Glutamatergic neuron (in vitro differentiated cells): ENCODE measurements at places on chromosomes 5 and 9. TPM values are rescaled to one million over a fixed set of nuclear protein-coding genes. Genes with fewer than 3 reads are reported as not detected.

GRCh38 chr5:178363501-178364325, 131.1 kb upstream of the PHYKPL start:
- no peak overlapping the region for H3K4me3 ChIP-seq
- peaks cover 46% of the 10 kb centered on the region for H3K4me1 ChIP-seq
- H3K27ac ChIP-seq = no peak overlapping the region
- H3K36me3 ChIP-seq = peaks cover 11% of the 10 kb centered on the region

PAPPA gene
- 10.5 TPM for total RNA-seq

DNA sequence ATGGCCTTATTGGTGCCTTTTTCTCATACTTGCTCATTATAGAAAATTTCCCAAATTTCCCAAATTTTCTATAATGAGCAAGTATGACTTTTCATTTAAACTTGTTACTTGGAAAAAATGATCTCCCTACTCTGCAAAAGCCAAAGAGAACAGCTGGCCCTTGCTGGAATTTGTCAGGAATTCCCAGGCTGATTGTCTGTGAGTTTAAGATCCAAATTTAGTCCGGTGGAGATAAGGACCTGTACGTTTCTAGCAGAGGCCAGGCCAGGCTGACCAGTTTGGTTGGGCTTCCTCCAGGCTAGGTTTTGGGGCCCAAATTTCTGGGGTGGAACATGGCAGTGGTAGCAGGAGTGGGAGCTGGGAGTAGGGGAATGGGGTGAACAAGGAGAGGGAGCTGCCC, 51.9 kb downstream of the NEURL1B start:
- no peak overlapping the region for H3K27ac ChIP-seq
- H3K4me3 ChIP-seq = no peak overlapping the region
- H3K4me1 ChIP-seq = no peaks in the 10 kb centered on the region
- no peaks in the 10 kb centered on the region for H3K36me3 ChIP-seq

DNA sequence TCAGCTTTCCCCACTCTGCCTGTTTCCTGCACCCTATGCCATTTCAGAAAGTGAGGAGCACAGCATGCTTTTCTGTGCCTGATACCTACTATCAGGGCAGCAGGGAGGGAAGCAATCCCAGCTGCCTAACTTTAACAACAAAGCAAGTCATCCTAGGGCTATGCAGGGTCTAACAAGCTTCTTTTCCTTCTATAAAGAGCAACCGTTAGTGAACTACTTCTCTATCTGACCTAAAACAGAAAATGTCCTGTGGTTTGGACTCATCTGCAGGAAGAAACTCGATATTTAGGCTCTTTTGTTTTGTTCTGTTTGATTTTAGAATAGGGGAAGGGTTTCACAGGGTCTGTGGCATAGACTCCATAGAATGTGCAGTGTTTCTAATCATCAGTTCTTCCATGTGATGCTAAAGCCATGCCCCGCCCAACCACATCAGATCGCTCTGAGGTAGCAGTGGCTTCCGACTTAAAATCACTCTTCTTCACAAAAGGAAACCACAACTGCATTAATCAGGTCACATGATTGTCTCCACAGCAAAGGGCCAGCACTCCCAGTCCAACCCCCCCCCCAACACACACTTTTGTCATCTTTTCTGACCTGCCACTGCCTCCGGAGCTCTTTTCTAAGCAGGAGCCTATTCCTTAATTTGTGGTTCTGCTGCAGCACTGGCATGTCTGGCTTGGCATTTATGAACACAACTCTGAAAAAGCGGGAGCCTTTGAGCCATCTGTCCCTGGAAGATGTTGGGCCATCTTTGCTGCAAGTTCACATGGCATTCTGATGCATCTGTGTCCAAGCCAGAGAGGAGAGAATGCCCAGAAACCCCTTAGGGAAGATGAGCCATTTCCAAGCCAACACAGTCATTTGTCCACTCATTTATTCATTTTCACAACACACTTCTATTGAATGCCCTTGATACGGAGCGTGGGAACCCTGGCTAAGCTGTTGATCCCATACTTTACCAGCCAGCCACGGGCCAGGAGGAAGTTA, 71.6 kb downstream of the CFAP90 start:
- H3K4me3 ChIP-seq = no peak overlapping the region
- H3K27ac ChIP-seq = no peak overlapping the region
- H3K36me3 ChIP-seq = no peaks in the 10 kb centered on the region
- peaks cover 3% of the 10 kb centered on the region for H3K27me3 ChIP-seq
- DNase-seq = no peak

DNA sequence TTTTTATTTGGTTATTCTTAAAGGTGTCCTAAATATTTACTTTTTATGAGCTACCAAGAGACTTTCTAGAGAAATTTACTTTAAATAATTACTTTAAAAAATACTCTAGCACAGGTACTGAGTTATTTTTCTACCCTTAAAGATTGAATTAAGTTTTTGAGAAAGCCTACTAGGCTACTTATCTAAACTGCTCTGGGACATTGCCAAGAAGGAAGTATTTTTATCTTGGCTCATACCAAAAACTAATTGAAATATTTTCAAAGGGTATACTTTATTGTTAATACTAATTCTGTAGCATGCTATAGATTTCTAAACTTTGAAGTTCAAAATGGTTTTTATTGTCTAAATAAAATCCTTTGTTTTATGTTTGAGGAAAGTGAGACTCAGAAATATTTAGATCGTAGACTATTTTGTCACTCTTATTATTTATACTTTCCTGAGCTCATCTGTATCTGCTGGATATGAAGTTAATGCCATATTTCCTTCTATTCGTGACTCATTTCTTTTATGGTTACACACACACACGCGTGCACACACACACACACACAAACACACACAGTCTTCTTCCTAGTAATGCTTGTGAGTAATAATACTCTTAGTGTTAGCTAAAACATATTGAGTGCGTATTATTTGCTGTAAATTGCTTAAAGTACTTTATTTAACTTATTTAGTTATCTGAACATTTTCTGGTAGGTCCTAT, 89.5 kb downstream of the MAN2A1 start:
- no peak overlapping the region for H3K27ac ChIP-seq
- H3K36me3 ChIP-seq = no peaks in the 10 kb centered on the region
- peaks cover 2% of the 10 kb centered on the region for H3K27me3 ChIP-seq
- peaks cover 17% of the 10 kb centered on the region for H3K4me1 ChIP-seq
- H3K4me3 ChIP-seq = no peak overlapping the region
- DNase-seq = no peak

UBQLN1 gene
- 188 TPM for total RNA-seq

SMIM27 gene
- 7.8 TPM for total RNA-seq

STK32A gene
- 3.2 TPM for total RNA-seq

DNA sequence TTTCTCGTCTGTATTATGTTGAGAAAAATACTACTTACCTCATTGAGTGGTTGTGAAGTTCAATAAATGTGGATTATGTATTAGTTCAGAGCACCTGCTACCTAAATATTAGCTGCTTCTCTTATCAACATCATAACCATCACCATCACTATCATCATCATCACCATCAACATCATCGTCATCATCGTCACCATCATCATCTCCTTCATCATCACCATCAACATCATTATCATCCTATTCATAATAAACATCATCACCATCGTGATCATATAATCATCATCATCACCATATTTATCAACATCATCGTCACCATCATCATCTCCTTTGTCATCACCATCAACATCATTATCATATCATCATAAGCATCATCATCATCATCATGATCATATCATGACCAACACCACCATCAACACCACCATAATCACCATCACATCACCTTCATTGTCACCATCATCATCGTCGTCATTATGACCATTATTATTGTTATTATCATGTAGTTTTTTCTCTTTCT, 181.0 kb upstream of the ADCY2 start:
- H3K4me3 ChIP-seq = no peak overlapping the region
- no peaks in the 10 kb centered on the region for H3K36me3 ChIP-seq
- no peaks in the 10 kb centered on the region for H3K4me1 ChIP-seq
- H3K27ac ChIP-seq = no peak overlapping the region
- DNase-seq = no peak

ADGRD2 gene
- not detected for total RNA-seq

EQTN gene
- not detected for total RNA-seq

DNA sequence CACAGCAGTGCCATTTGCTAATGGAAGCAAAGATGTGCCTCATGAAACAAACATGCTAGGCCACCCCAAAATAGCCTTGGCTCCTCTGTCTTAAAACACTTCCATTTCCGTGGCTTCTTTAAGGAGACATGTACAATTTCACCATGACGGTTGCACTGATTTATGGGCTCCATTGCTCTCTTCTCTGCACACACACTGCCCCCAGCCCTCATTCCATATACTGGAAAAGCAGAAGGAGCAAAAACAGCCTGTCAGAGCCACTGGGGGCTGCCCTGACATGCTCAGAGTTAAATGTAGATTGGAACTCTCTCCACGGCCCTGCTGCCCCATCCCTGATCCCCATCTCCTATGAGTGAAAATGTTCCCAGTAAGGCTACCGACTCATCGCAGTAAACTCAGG, 114.8 kb downstream of the ROR2 start:
- no peak overlapping the region for H3K27ac ChIP-seq
- H3K4me1 ChIP-seq = peaks cover 61% of the 10 kb centered on the region
- peaks cover 9% of the 10 kb centered on the region for H3K27me3 ChIP-seq
- H3K4me3 ChIP-seq = no peak overlapping the region
- no peak for DNase-seq

- no peak within 1 kb of the TSS for H3K27ac ChIP-seq
- no peaks in the 10 kb centered on the region for H3K36me3 ChIP-seq
- DNase-seq = no peak
- H3K4me1 ChIP-seq = no peaks in the 10 kb centered on the region
- H3K4me3 ChIP-seq = no peak within 1 kb of the TSS
Observed at GRCh38 chr5:132873119-132873929, at the start of gene LEAP2. TSS of gene LEAP2 (plus strand) at chr5:132873668. CDS start at chr5:132873695, 27 bp downstream.

DNA sequence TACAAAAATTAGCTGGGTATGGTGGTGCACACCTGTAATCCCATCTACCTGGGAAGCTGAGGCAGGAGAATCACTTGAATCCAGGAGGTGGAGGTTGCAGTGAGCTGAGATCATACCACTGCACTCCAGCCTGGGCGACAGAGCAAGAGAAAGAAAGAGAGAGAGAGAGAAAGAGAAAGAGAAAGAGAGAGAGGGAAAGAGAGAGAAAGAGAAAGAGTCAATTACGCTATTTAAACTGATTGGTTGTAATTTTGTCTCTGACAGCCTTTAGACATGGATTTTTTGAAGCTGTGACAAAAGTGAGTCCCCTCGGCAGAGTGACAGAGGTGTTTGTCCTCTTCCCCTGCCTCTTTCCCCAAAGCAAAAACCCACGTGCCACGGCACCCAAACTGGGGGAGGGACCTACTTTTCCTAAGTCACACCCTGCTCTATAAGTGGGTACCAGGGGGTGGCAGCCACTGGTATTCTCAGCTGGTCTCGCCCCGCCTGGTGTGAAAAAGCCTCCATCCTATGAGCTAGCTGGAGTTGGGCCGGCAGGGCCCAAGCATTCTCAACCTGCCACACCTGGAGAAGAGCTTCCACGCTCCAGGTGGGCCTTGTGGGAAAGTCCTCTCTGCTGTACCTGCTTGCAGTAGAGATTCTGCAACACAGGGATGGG, 3.4 kb upstream of the CFAP157 start:
- H3K27ac ChIP-seq = no peak overlapping the region
- peaks cover 12% of the 10 kb centered on the region for H3K4me1 ChIP-seq
- H3K36me3 ChIP-seq = peaks cover 5% of the 10 kb centered on the region
- no peak for DNase-seq

IFNA21 gene
- not detected for total RNA-seq

GRCh38 chr9:134912126-134912840, 5.4 kb downstream of the FCN1 start:
- no peaks in the 10 kb centered on the region for H3K36me3 ChIP-seq
- peaks cover 5% of the 10 kb centered on the region for H3K27me3 ChIP-seq
- peaks cover 6% of the 10 kb centered on the region for H3K4me1 ChIP-seq
- DNase-seq = no peak
- no peak overlapping the region for H3K4me3 ChIP-seq

GRCh38 chr9:36893911-36894310, 140.2 kb downstream of the PAX5 start:
- DNase-seq = no peak
- peaks cover 9% of the 10 kb centered on the region for H3K4me1 ChIP-seq
- no peaks in the 10 kb centered on the region for H3K36me3 ChIP-seq
- no peak overlapping the region for H3K27ac ChIP-seq
- no peak overlapping the region for H3K4me3 ChIP-seq

DNA sequence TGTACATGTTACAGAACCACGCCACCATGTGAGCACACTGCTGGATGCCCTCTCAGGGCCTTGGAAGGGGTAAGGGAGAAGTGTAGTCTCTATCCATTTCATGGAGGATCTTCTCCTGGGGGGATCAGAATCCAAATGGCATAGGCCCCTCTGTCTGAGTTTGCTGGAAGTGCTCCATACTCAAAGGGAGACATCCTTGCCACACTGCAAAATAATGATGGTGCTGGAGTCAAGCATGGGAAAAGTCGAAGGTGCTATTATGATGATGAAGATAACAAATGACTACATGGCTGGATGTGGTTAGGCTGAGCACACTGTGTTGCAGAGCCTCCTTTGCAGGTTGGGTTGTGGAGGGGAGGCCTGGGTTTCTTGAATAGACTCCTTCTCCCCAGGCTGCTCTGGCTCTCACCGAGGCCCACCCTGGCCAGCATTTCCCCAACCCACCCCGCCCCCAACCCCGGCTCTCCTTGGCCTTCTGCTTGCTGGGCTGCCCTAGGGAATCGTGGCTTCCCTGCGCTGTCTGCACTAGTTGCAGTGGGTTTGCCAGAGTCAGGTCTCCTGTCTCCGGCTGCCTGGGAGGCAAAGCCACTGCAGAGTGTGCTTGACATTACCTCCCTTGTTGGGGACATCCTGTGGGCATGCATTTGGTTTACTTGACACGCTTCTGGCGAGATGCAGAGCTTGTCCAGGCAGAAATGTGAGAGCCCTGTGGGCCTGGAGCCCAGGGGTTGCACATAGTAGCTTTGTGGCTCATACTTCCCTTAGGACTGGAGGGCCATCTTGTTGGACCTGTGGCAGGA, 3.0 kb downstream of the MVB12B start:
- H3K4me3 ChIP-seq = peak overlapping the region; percentile 31
- no peaks in the 10 kb centered on the region for H3K27me3 ChIP-seq
- peaks cover 9% of the 10 kb centered on the region for H3K36me3 ChIP-seq

DNA sequence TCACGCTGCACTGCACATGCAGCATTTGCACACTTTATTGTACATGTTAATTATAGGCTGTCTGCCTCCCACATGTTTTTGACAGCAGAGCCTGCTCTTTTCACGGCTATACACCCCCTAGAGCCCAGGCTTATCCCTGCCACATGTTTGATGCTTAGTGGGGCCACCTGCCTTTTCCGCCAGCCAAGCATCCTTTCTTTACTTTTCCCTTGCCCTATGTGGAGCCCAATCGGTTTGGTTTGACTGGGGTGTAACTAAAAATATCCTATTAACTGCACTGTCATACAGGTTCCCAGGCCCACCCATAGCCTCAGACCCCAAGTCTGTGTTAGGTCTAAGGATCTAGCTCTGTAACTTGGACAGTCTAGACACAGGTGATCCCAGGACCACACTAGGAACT, 18.9 kb upstream of the S1PR3 start:
- H3K4me3 ChIP-seq = no peak overlapping the region
- peaks cover 4% of the 10 kb centered on the region for H3K36me3 ChIP-seq
- H3K27ac ChIP-seq = no peak overlapping the region
- peaks cover 4% of the 10 kb centered on the region for H3K27me3 ChIP-seq
